Stimulated activated naive B cell treated with anti-CD40 and anti-IgM and Interleukin-4, amounts not matched to agents 10 μg/mL and 1 μg/mL and 100 μg/mL, for 72 hours (primary cell): ENCODE measurements at places on chromosomes 1 and 21.

DNA sequence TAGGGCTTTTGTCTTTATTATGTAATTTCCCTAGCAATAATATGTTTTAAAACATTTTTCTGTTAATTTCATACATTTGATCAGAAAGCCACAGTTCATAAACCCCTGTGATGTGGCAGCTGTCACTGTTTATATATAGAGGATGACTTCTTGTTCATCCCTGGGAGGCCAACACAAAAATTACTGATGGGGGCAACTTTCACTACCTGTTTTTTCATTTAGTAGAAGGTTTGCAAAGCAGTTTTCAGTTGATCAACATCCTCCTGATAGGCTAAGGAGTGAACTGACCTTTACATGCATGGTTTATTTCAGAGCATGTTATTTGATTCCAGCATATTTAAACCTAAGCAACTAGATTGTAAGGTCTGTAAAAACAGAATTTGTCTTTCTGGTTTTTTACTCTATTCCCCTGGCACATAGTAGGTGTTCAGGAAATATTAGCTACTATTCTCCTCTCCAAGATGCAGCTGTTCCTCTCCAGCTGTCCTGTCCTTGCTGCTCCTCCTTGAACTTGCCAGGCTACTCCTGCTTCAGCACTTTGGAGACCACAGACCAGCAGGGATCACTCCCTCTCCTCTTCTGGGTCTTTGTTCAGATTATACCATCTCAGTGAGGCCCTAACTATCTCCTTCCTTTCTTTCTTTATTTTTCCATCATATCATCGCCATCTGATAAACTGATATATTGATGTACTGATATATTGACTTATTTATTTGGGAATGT, 54.7 kb downstream of the ROR1 start:
- DNase-seq = peak; percentile 25

DNA sequence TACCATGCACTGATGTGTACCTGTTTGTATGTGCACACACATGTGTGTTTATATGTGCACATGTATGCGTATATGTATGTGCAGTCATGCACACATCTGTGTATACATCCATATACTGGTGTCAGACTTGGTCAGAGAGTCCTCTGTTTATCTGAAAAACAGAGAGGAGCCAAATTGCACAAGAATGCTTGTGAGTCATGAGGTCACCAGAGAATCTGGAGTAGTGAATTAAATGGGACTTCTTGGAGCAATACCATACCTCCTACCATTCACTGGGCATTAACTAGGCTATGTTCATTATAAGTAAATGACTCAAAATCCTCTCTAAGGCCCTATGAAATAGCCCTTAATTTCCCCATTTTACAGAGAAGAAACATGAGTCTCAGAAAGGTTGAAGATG, 272.1 kb upstream of the C1orf87 start:
- DNase-seq = no peak

DNA sequence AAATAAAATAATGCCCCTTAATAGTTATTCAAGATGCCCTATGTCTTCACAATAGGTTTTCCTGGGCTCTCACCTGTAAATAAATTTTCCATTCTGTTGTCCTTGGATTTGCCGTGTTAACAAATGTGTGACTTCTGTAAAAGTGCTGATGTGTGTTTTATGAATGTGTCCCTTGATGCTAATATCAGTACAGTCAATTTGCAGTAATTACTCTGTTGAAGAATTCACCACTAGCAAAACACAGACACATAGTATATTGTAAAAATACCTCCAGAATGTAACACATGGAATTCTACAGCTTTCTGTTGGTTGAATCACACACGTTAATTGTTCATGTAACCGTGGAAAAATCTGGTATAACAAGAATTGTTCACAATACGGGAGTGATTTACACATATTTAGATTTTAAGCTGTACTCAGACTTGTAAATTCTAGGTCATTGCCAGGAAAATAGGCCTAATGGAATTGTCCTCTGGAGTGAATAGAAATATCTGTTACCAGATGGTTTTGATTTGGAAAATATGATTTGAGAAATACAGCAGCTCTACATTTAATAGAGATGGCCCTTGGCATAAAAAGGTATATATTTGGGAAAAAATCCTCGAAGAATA, 36.7 kb upstream of the KCNK2 start:
- no peak for DNase-seq

- DNase-seq = no peak
Measured at GRCh38 chr1:32977546-32978087, 13.0 kb upstream of the RNF19B start.

- DNase-seq = no peak
Measured at GRCh38 chr1:3527774-3528173, 73.3 kb downstream of the ARHGEF16 start.

DNA sequence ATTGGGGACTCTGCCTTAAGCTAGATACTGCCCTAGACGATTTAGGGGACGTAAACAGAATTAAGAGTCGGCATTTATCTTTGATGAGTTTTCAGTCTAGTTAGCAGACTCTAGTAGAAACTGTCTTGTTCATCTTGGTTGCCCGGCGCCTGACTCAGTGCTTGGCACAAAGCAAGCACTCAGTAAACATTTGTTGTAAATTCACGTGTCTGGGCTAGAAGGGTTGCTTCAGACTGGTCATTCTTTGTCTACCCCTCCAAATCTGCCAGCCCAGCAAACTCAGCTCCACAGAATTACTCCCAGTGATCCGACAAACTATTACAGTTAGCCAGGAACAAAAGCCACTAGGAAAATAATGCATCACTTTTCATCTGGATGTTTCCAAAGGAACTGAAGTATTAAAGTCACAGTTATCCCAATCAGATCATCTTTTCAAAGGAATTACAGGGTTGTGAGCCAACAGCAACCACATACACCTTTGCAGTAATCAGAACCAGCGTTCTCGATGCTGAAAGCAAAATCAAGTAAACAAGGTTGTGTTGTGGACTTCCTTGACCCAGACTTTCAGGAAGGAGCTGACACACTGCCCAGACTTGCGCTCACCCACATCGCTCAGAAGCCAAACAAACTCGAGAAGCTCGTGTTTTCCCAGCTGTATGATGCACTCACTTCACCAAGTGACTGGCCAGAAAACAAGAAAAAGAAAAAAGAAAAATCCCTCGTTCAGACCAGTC, 66.5 kb upstream of the GADD45A start:
- no peak for DNase-seq

DNA sequence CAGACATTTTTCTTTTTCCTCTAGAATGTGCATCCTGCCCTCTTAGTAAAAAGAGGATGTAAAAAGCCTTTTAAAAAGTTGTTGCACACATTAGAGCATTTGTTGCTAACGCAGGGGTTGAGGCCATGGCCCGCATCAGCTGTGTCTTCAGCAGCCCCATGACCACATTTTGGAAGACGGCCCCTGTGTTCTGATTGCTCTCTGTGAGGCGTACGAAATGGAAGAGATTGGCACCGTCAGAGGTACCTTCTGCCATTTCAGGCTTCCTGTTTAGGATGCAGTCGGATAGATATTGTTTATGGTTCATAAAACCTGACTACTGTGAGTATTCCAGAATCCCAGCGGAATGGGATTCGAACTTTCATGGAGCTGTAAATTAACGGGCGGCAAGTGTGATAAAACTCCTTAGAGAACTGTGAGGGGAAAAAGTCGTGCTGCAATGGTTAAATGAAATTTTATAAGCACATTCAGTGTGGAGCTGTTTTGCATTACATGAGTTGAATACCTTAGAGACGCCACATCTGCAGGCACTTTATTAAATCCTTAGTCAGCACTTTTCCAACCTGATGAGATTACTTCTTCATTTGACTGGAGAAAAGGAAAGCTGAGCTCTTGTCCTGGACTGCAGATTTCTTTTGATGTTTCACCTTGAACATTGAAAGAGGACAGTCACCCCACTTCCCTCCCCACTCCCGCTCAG, 273.9 kb downstream of the TM2D1 start:
- DNase-seq = no peak

DNA sequence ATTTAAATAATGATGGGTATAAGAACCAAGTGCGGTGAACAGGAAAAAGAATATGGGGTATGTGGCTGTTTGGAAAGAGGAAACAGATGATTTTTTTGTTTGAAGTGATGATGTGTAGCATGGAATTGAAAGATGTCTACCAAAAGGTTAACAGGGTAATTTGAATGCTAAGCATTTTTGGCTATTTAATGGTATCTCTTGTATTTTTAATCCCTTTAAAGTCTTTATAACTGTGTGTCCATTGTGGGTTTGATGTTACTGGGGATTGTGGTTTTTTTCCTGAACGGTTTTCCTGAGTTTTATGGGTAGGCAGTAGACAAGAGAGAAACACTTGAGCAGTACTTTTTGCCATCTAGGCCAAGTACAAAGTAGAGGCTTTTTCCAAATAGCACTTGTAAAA, 63.2 kb downstream of the PRDM2 start:
- no peak for DNase-seq

DNA sequence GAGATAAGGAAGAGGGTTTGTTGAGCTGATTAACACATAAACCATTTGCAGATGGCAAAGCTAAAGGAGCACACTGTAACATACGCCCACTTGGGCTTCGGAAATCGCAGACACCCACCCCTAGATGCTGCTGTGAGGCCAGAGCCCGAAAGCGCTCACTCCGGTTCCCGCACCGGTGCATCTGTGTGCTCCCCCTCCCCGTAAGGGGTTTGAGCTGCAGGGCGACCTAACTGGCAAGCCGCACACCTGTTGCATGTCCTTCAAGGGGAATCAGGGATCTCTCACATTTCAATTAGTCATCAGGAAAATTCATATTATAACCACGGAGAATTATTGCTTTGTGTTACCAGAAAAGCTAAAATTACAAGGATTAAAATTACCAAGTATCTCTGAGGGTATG, 1.4 kb upstream of the CFH start:
- no peak for DNase-seq

DNA sequence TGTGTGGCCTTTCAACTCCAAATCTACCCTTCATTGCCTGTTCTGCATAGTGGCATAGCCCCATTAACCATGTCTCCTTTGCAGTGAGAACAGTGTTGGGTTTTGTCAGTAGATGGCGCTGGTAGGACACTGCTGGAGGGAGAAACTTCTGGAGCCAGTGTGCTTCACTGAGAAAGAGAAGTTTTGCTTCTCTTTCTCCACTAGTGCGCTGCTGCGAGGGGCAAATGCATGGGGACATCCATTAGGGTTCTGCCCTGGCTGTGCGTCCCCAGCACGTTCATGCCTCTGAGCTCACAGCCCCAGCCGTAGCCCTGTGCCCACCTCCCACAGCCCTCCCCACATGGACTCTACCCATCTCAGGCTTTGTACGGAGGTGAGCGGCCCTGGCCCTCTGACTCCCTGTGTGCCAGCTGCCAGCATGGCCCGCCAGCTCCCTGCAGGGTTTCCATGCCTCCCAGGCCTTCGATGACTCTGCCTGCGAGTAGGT, 53.1 kb downstream of the RIMS3 start:
- peak; percentile 63 for DNase-seq

DNA sequence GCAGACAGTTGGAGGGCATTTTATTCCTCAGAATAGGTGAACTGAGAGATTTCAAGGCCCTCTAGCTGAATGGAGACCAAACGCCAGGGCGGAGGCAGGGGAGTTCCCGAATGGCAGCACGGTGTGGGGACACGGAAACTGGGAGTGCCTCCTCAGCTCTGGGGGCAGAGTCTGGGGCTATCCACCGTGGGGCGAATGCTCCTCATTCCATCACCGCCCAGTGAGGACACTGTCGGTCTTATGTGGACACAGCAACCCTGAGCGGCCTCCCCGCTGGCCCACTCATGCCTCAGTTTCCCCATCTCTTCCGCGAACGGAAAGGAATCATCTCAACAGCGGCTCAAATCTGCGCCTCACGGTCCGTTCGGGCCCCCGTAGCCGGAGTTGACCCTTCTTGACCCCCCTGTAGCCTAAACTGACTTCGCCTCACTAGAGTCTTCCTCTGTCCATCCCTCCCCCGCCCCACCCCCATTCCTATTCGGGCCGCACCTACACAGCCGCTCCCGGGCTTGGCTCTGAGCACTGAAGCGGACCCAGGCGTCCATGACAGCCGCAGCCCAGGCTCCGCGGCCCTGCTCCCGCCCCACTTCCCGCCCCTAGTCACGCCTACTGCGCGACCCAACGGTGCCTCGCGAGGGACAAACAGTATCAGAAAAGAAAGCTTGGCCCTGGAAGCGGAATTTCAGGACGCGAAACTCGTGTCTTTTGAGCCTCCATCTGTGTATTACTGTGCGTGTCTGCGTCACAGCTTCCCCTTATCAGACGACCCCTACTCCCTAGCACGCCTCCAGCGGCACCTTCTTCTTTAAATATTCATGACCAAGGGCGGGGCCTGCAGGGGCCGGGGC, at the start of gene PEX11B:
TSS of gene PEX11B (minus strand) at position 574 of the 848 bp plus-strand sequence. CDS start at position 545, 29 bp downstream.
- peak; percentile 90 for DNase-seq

DNA sequence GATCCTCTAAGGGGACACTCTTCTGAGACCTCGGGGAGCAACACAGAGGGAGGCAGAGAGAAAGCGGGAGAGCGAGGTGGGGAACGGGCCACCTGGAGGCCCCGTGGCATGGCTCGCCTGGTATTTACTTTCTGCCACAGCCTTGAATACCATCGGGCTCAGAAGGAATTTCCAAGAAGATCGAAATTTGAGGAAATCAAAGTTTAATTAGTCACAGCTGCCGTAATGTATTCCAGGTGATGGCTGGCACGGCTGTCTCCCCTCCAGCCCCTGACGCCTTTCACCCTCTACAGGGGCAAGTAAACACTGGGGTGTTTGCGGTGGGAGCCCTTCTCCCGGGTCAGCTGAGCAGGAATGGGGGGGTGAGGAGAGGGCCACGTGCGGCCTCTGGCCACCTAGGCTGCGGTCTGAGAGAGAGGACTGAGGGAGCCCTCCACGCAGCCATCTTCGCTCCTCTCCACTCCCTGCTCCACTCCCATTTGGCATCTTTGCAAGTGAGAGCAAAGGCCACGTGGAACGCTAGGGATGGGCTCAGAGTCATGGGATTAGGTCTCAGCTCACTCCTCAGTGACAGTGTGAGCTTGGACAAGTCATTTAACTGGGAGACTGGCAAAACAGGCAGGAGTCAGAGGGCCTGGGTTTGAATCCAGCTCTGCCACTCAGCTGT, 125.2 kb downstream of the SYF2 start:
- DNase-seq = no peak

GRCh38 chr21:44500111-44500510, 39.9 kb downstream of the KRTAP10-1 start:
- no peak for DNase-seq

- DNase-seq = no peak
Measured at GRCh38 chr1:9680828-9681227, 29.3 kb downstream of the PIK3CD start.

- no peak for DNase-seq
Measured at GRCh38 chr21:34797921-34798535, 129.2 kb downstream of the CLIC6 start.

- DNase-seq = no peak
Measured at GRCh38 chr21:45049714-45050344, 24.6 kb upstream of the ADARB1 start.

GRCh38 chr1:24926563-24927249, 3.4 kb downstream of the RUNX3 start:
- no peak for DNase-seq

GRCh38 chr21:42106425-42106824, 35.3 kb downstream of the UMODL1 start:
- no peak for DNase-seq

- DNase-seq = no peak
Measured at GRCh38 chr1:168607872-168608428, 31.5 kb downstream of the XCL1 start.
